ENCODE measurements at places on chromosomes 1 and 21.

- DNase-seq = no peak
These were observed 13.1 kb upstream of the UBR4 start for GRCh38 chr1:19222979-19223824.

DNA sequence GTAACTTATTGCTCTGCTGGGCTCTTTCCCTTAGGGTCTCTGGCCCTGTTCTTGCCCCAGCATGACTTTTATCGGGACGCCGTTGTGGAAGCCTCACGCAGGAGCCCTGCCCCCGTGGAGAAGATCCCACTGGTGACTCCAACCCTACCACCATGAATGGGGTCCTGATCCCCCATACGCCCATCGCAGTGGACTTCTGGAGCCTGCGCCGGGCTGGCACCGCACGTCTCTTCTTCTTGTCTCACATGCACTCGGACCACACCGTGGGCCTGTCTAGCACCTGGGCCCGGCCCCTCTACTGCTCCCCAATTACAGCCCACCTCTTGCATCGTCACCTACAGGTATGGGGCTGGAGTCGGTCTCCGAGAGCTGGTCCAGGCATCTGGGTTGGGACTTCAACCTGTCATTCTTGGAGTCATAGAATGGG lies 322 bp downstream of the DCLRE1B start:
- DNase-seq = peak; percentile 53

DNA sequence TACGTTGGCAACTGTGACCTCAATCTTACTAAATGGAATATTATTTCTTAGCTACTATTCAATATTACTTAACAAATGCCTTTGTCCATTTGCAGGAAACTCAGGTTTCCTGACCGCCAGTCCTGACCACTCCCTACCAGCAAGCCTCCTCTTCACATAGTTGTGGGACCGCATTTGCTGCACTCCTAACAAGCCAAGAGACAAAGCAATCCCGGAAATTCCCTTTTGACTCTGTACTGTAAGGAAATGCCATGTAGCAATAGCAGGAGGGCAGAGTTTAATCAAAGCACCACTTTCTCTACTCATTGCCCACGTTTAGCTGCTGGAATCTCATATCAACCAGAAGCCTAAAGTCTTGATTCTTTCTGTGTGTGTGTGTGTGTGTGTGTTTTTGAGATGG lies 28.1 kb upstream of the ACBD6 start:
- no peak for DNase-seq

GRCh38 chr1:218970397-218970990 lies 203.2 kb upstream of the LYPLAL1 start:
- DNase-seq = no peak

- peak; percentile 67 for DNase-seq
These were observed 83.1 kb upstream of the IRF2BP2 start for GRCh38 chr1:234692966-234693580.

- DNase-seq = no peak
These were observed at the start of gene TAS1R3 for GRCh38 chr1:1331068-1331965. TSS of gene TAS1R3 (plus strand) at chr1:1331280. CDS start at chr1:1331346, 66 bp downstream.

GRCh38 chr1:1548591-1548990 lies 8.2 kb upstream of the TMEM240 start:
- no peak for DNase-seq

DNA sequence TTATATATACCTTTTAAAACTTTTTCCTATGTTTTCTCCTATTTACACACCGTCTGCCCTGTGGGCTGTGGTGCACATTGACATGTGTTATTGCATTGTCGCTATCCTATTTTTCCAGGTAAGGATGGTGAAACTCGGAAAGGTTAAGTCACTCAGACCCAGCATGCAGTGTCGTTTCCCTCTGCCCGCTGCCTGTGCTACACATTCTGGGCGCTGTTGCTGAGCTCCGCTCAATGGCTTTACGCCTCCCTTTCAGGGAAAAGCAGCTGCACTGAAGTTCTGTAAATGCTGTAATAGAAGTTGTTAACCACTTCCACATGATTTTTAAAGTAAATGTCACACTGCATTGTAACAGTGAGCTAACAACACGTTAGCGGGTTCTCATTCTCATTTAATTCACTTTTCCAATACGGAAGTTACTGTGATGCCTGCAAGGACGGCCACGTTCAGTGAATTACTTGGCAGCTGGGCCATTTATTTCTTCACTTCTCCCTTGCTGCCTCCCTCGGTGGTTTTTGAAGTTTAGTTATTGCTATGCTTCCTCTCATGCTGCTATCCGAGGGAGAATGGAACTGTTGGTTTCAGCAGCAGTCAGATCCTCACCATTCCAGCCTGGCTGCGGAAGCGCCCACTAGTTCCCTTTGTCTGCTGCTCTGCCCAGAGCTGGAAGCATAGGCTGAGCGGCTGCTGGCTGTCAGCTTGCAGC lies 288.7 kb downstream of the SPATA17 start:
- no peak for DNase-seq

DNA sequence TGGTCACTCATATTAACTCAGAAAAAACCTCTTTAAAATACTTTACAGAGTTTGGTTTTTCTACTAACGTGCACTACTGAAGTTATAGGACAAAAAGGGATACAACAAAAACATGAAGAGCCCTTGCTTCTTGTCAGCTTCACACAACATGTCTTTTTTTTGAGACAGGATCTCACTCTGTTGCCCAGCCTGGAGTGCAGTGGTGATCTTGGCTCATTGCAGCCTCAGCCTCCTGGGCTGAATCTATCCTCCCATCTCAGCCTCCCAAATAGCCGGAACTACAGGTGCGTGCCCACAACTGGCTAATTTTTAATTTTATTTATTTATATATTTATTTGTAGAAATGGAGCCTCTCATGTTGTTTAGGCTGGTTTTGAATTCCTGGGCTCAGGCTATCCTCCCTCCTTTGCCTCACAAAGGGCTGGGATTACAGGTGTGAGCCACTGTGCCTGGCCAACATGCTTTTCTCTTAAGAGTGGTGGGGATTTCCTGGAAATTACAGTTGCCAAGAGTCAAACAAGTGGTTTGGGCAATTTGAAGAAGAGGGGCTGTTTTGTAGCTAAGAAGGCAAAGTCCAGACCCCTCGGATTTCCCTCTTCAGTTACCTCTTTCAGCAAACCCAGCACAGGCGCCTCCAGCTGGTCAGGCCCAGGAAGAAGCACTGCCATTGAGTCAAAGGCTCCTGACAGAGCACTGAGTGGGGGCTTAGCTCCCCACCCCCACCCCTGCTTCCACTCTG lies 6.4 kb upstream of the SMPDL3B start:
- no peak for DNase-seq

- DNase-seq = no peak
These were observed 40.8 kb upstream of the POFUT2 start for GRCh38 chr21:45328198-45329091.

GRCh38 chr1:111786669-111787207 lies 31.0 kb downstream of the DDX20 start:
- DNase-seq = no peak

DNA sequence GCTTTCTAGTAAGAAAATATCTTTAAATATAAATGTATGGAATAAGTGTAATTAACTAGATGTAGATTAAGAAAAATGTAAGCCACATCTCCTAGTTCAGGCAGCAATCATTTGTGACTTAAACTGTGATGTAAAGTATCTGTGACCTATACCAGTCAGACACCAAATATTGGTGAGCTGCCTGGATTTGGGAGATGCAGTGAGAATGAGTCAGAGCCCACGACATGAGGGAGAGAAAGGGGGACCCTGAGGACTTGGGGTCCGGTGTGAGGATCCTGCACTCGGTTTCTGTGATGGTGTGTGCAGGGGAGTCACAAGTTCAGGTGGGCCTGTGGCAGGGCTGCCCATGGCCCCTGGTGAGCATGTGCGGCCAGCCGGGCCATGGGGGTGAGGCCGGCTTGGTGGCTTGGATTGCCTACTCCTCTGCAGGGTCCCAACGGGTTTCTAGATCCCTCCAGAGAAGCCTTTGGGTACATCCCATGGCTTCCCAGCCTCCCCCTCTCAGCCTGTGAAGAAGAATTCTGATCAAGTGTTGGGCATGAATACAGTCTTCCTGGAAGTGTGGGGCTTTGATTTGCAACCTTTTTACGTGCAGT lies 19.0 kb upstream of the ABCG1 start:
- no peak for DNase-seq

- DNase-seq = no peak
These were observed 78.2 kb upstream of the CAPZB start for GRCh38 chr1:19563324-19564097.

DNA sequence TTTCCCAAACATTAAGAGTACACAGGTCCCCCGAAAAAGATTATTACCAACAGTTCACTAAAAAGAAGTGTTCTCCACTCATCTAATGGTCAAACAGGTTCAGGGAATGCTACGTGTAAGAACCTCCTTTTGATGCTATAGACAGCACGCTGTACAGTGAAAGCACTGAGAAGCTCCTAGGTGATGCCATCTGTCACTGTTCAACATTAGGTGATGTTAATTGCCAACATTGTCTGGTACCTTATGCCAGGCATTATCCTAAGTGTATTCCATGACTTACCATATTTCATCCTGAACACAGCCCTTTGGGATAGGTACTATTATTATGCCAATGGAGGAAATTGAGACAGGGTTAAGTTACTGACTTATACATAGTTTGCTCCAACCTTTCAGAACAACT lies 82.1 kb downstream of the DAB1 start:
- DNase-seq = peak; percentile 81

DNA sequence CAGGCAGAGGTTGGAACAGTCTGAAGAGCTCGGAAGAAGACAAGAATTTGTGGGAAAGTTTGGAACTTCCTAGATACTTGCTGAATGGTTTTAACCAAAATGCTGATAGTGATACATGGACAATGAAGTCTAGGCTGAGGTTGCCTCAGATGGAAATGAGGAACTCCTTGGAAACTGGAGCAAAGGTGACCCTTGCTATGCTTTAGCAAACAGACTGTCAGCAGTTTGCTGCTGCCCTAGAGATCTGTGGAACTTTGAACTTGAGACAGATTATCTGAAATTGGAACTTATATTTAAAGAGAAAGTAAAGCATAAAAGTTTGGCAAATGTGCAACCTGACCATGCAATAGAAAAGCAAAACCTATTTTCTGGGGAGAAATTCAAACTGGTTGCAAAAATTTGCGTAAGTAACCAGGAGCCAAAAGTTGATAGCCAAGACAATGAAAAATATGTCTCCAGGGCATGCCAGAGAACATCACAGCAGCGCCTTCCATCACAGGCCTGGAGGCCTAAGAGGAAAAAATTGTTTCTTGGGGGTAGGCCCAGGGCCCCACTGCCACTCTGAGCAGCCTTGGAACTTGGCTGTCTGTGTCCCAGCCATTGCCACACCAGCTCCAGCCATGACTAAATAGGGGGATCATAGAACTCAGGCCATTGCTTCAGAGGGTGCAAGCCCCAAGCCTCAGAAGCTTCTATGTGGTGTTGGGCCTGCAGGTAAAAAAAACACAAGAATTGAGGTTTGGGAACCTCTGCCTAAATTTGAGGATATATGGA lies 675.3 kb downstream of the LTN1 start:
- no peak for DNase-seq

- no peak for DNase-seq
These were observed 246.7 kb downstream of the PTPRU start for GRCh38 chr1:29482991-29483390.

GRCh38 chr21:16476056-16476825 lies 746.5 kb downstream of the USP25 start:
- no peak for DNase-seq

GRCh38 chr1:221097479-221098281 lies 218.4 kb downstream of the HLX start:
- DNase-seq = no peak

GRCh38 chr21:43864313-43864961 lies 586 bp upstream of the AGPAT3 start:
- DNase-seq = no peak

DNA sequence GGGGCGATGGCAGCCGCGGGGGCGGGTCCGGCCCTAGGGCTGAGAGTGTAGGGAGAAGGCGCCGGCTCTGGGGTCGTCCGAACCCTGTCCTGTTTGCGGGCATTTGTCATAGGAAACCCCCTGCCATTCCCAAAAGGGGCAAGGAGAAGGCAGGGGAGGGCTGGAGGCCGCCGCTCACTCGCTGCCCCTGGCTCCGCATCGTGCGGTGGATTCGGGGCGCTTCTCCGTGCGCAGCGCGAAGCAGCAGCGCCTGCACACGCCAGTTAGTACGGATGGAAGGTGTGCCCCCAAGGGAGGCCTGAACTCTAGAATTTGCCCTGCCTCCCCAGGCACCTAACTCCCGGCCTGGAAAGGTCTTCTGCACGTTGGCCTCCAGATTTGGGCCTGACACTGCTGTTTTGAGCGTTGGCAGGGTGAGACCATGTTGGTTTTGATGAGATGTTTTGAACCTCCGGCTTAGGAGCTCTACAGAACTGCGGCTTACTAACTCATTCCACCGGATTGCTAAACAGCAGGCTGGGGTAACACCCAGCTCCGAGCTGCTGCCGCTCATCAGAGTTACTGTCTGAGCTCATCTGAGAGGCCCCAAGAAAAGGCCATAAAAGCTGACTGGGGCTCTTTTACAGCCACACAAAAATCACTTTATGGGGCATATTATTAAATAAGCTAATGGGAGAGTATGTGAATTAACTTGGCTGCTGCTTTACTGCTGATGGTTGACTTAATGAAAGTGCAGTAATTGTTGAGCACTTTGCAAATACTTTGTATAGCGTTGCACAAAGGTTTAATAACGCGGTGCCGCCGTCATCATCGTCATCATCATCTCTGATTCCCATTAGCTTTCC lies 987 bp downstream of the GPR137B start:
- DNase-seq = peak; percentile 24

GRCh38 chr1:41633764-41634163 lies 149.3 kb upstream of the EDN2 start:
- DNase-seq = no peak

- DNase-seq = peak; percentile 50
These were observed 289.8 kb downstream of the NTNG1 start for GRCh38 chr1:107430540-107431228.

- no peak for DNase-seq
These were observed 48.8 kb downstream of the LRRC40 start for GRCh38 chr1:70156529-70157120.

DNA sequence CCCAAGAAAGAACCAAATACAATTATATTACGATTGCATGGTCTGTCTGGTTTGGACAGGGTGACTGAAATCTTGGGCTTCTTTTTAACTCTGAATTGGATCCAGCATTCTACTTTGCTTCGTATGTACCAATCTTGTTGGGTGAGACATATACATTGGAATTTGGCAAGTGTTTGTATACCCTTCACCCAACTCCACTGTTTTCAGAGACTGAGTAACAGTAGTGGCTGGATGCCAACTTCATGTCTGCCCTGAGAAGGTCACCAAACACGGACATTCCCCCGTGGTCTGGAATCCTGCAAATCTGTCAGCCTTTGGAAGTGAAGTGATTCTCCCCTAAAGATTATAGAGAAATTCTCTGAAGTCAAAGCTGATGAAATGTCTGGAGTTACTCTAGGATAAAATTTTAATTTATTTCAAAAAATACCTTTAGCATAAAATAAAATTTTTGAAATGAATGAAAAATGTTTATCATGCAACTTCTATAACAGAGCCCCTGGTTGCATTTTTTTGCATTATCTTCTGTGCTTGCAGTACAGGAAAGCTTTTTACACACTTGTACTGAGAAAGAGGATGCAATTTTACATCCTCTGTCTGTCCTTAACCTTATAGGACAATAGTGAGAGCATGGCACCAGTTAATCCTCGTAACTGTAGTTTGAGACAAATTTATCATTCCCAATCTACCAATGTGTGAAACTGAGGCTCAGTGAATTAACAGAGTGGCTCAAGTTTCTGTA lies 201.8 kb downstream of the DISC1 start:
- DNase-seq = no peak

All from NCI-H524 (cell line).